ENCODE measurements at places on chromosomes 3 and 15.

GRCh38 chr3:196232882-196233251 is 16.5 kb downstream of the SLC51A start:
- no peak for DNase-seq

DNA sequence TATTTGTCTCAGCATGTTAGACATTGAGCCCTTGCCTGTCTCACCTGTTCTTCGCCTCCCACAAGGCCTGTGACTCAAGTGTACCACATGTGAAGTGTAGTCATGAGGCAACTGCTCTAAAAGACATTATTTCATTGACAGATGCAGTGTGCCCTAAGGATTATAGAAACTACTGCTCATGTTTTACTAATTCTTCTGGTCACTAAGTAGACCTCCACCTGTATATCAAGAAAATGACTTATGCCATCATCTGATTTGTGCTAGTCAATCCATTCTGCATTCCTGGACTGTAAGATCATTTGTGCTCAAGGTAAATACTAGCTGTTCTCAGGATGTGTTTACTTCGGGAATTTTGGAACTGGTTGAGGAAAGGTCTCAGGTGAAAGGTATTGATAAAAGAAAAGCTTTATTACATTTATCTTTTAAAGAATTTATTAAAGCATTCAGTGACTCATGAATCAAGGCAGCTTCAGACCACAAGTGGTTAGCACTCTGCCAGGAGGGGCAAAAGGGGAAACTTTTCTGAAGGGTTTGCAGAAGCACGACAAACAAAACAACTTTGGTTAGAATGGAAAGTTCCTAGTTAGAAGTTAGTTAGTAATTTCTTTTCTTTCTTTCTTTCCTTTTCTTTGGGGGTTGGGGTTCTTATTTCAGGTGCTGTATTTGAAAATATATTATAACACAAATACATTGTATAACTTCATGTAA is 465.3 kb upstream of the CBLB start:
- no peak for DNase-seq

DNA sequence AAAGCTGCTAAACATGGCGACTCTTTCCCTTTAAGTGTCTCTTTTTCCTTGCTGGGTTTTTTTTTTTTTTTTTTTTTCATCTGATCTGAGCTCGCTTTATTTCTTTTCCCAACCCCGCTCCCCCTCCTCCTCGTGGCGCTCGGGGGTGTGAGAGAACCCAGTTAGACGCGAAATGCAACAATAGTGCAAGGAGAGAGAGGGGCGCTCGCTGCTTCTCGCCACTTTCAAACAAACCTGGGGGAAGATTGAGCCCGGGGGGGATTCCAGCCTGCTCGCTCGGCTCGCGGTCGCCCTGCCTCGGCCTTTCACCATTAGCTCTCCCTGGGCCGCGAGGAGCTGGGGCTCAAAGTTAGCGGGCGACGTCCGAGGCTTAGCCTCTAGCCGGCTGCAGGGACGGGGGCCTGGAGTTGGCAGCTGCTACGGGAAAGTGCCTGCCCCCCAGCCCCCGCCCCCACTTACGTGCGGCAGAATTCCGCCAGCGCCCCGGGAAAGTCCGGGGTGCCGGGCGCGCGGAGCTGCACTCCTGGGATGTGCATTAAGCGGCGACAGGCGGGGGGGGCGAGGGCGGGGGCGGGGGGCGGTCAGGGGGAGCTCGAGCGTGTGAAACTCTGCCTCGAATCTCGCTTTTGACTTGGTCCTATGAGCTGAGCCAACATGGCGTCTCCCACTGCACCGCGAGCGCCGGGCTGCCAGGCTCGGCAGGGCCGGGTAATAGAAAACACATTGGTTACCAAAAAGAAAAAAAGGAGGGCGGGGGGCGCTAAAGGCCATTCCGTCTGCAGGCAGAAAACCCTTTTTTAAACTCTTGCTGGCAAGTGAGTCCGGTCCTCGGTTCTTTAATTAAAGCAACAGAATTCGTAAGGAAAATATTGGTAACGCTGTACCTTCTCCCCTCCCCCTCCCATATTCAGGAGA is 10.4 kb downstream of the NR2F2 start:
- peak; percentile 44 for DNase-seq

DNA sequence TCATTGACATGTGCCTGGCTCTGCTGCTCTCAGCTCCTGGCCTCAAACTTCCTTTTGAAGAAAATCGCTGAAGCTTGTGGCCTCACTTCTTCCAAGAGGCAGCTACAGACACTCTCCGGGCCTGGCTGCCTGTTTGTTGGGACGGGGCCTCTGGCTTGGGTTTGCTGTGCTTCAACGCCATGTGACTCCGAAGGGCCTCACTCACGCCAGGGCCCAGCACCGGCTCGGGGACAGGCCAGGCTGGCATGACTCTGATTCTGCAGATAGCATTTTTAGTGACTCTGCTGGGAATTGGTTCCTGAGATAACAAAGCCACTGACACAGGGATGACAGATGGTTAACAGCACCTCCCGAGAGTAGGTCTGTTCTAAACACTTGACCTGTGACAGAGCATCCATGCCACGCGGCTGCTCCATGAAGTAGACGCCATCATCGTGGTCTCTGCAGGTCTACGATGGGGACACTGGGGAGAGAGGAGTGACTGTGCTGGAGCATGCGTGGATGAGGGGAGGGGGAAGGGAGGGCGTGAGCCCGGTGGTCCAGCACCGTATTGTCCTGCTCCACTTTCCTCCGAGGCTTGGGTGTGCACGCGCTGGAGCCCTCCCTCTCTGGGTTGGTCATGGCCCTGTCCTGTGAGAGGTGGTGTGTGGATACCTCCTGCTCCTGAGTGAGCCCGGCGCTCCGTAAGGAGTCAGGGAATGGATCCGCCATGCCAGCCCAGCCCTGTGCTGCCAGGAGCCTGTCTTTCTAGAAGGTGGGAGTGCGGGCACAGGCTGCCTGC is 133.6 kb downstream of the TJP1 start:
- no peak for DNase-seq

DNA sequence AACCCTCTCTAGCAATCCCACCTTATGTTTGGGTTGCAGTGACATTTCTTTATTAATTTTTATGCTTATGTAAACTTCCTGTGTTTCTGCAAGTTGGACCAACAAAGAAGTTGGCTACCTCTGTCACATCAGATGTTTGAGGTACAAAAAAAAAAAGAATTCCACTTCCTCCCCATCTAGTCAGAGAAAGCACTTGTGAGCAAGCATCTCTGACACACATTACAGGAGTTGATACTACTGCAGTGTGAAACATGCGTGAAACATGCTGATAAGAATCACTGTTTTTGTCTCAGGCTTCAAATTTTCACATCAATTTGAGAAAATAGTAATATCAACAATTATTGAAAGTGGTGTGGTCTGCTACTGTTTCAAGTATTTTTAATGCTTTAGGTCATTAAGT is 1.3 kb downstream of the SCAANT1 start:
- peak; percentile 34 for DNase-seq

DNA sequence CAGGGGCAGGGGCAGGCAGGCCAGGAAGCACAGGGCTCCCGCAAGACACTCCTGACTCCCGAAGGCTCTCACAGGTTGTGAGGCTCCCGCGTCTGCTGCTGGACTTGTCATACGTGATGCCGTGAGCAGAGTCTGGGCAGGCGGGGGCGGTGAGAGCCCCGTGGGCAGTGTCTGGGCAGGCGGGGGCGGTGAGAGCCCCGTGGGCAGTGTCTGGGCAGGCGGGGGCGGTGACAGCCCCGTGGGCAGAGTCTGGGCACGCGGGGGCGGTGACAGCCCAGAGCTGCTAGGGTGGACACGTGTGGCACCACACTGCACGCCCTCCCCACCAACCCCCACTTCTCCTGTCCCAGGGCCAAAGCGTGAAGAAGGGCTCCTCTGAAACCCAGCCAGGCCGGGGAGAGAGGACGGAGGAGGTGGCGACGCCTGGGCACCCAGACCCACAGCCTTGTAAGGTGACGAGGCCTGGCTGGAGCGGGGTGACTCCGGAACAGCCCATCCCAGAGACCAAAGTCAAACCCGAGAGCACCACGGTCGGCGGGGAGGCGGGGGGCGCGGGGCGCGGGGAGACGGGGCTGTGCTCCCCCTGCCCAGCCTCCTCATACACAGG is 35.0 kb downstream of the TNK2 start:
- no peak for DNase-seq

DNA sequence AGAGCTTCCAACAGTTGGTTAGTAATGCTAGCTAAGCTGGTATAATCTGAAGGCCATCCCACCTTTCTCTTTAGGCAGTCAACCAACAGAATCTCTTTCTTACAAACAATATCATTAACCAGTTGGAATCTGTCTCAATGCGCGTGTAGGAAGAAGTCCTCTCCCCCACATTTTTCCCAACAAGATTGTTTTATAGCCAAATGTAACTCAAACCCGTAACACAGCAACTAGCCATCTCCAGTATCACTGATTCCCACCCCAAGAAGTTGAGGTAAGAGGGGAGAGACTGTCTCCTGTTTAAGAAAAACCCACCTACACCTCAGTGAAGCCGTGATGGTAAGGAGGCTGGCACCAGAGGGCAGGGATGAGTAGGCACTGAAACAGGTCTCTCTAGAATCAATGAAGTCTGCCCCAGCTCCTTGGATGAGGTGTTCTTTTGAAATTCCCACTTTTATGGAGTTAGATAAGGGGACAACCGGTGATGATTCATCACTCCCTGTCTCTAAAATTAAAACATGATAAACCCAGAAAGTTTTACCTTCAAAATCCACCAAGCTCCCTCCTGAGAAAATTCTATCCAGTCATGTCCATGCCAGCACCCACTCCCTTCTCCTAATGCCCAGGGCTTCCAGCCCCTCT is 30.9 kb downstream of the CDC25A start:
- DNase-seq: no peak

GRCh38 chr3:14422016-14422963 is 19.9 kb downstream of the SLC6A6 start:
- DNase-seq: no peak

- no peak for DNase-seq
Measured at GRCh38 chr3:151867666-151868065, 5.8 kb upstream of the SUCNR1 start.

GRCh38 chr3:52021489-52022268 is 26.0 kb upstream of the RPL29 start:
- no peak for DNase-seq

DNA sequence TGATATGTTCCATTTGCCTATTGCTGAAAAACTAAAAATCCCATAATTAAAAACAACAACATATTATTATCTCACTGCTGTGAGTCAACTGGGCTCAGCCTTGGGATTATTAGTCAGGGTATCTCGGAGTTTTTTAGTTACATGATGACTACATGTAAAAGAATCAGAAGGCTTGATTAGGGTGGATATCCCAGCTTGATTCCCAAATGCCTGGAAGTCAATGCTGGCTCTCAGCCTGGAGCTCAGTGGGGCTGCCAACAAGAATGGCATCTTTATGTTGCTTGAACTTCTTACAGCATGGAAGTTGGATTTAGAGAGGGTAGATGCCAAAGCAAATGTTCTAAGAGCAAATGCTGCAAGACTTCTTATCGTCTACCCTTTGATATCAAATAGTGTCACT is 278.5 kb downstream of the PLOD2 start:
- DNase-seq: no peak

- DNase-seq: no peak
Measured at GRCh38 chr3:9399337-9399703, 1.9 kb downstream of the SETD5 start.

DNA sequence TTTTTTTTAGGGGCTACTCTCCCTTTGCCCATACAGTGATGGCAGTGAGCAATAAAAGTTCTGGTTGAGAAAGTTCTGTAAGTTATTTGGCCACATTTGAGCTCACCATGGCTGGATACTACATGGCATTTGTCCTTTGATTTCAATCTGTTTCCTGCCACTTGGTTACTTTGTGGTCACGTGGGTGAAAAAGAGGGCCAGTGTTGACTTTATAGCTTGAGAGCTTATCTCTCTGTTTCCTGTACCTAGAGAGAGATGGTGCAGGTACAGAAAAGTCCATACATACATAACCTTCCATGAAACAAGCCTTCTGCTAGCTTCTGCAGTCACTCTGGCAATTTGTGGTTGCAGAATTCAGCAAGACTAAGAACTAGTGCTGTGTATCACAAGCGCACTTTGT is 23.4 kb upstream of the MECOM start:
- DNase-seq: no peak

DNA sequence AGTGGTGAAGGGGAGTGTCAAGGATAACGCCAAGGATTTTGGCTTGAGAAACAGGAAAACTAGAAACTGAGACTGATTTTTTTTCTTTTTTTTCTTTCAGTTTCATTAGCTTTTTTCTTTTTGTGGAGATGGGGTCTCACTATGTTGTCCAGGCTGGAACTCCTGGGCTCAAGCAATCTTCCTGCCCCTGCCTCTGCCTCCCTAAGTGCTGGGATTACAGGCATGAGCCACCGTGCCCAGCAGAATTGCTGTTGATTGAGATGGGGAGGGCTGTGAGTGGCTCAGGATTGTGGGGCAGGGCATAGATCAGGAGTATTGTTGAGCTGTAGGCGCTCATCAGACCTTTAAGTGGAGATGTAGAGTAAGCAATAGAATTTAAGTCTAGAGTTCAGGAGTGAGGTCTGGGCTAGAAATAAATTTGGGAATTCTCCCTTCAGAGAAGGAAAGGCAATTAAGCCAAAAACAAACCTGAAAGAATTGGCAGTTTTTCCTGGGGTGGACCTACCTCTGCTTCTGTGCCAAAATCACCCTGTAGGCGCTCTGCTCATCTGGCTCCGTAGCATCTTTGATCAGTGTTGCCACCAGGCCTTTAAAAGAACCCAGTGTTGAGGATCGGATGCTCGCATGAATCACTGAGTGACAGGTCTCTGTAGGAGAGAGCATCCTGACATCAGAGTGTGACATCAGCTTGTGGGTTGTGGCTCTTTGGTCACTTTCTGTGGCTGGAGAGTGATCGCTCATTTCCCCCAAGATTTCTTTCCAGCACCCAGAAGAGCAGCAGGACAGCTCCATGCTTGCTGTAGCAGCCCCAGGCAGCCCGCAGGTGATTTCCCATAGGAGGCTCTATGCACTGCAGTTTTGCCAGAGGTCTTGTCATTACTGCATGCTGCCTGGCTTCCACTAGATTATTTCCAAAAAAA is 15.8 kb downstream of the ABHD17C start:
- DNase-seq: no peak

GRCh38 chr3:52998771-52999513 is 46.9 kb downstream of the SFMBT1 start:
- DNase-seq: no peak

- DNase-seq: no peak
Measured at GRCh38 chr3:114626751-114627150, 332.9 kb downstream of the TIGIT start.

- DNase-seq: peak; percentile 77
Measured at GRCh38 chr3:146160321-146160963, 542 bp downstream of the PLOD2 start.

- DNase-seq: no peak
Measured at GRCh38 chr3:62379321-62379798, 6.0 kb upstream of the FEZF2 start.

GRCh38 chr3:165669967-165670366 is 167.3 kb downstream of the BCHE start:
- DNase-seq: no peak
